NCI-H1417 (cell line): ENCODE measurements at places on chromosomes 3 and 15.

- DNase-seq = no peak
Observed at GRCh38 chr15:91889111-91889815, 35.8 kb downstream of the SLCO3A1 start.

- DNase-seq = no peak
Observed at GRCh38 chr3:197280156-197280555, 18.3 kb downstream of the DLG1 start.

DNA sequence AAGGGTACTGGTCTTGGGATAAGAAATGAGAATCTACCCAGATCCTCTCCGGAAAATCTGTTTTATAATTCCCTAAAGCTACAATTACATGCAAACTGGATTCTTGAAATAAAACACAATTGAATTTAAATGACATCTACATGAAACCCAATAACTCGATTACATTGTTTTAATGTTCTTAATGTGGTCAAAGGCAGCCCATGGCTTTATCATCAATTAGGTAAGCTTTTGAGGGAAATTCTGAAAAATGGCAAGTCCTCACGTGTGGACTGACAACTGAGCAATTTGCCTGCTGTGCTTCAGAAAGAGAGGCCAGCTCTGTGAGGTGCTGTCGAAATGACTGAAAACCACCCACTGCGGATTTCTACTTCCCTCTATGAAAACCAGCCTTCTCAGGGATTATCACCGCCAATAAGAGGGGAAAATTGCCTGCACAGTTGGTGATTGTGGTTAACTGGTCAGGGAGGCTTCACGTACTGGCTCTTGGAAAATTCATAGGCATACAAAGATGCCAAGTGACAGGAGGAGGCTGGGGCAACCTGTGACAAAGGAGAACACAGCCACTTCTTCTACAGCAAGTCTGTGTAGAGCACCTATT lies 200.8 kb upstream of the SLCO3A1 start:
- no peak for DNase-seq

- DNase-seq = no peak
Observed at GRCh38 chr3:186760141-186760833, 23.1 kb upstream of the EIF4A2 start.

- DNase-seq = no peak
Observed at GRCh38 chr3:11274566-11275142, 2.5 kb downstream of the ATG7 start.

DNA sequence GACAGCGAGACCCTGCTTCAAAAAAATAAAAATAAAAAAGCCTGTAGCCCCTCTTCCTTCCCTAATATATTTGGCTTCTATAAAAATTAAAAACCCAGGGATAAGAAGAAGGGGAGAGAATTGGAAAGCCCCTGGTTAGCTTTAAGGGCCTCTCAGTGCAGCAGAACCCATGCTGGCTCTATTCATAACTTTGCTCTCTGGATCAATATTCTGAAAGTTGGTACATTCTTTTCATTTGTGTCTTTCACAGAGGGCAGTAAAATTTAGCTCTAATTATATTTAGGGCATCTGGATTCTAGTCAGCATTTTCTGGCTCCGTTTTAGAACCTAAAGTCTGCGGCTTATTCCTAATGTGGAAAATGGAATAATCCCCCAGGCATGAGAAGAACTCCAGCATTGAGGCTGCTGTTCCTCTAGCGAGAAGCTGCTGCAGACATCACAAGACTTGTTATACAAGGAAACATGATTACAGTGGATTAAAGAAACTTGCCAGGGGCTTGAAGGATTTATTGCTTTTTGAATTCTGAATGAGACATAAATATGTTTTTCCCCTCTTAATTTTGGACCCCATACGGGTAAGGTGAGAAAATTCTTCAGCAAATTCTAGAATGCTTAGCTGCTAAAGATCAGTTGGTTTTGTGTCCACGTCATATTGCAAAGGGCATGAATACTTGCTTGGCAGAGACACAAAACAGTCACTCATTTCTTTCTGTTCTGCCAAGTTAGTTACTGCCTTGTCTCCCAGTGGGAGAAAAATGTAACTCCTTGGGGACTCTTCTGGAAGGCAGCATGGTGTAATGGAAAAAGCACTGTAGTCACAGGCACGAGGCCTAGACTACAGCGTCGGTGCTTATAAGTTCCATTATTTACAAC lies 177.7 kb downstream of the VGLL4 start:
- no peak for DNase-seq

GRCh38 chr3:23368731-23369130 lies 165.6 kb downstream of the UBE2E2 start:
- no peak for DNase-seq

GRCh38 chr15:28911310-28911931 lies 25.6 kb downstream of the APBA2 start:
- DNase-seq = no peak

DNA sequence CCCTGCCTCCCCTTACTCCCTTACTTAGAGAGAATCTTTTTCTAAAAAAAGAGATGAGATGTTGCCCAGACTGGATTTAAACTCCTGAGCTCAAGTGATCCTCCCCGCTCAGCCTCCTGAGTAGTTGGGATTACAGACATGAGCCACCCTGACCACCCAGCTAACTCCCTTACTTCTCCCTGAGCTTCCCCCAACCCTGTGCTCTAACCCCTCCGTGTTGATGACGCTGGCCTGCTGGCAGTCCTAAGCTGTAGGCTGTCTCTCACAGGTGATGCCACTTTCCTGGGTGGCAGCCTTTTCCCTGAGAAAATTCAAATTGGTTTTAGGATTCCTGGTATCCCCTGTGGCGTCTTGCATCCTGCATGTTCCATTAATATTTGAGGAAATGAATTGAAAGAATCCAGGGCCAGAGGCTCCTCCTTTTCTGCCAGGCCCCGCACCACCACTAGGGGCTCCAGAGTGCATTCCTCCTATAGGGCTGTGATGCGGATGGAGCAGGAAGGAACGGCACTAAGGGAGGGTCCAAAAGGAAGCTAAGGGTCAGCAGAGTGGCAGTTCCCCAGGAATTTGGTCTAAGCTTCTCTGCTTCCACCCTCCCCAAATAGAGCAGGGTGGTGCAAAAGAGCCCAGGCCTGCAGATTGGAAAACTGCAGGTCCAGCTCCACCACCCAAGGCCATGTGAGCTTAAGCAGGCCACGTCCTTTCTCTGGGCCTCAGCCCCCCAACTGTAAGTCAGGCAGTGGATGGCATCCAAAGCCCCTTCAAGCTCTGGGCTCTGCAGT lies 101.1 kb downstream of the DAPK2 start:
- peak; percentile 52 for DNase-seq

DNA sequence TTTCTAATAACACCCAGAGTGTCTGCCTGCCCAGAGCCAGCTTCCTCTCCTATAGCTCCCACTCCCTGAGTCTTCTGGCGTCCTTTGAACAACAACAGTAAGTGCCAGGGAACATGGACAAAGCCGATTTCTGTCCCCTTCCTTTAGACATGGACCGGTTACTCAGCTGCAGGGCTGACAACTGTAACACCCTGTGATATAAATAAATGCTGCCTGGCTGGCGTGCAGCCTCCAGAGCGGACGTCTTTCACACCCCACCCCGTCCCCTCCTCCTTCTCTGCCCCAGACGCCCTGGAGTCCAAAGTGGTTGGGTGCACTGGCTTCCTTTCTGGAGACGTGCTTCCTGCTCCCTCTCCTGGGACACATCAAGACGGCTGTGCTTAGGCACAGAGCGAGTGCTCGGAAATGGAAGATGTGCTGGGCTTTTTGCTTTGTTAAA lies 281.9 kb upstream of the LRRFIP2 start:
- DNase-seq = no peak

- no peak for DNase-seq
Observed at GRCh38 chr15:65732698-65733097, 59.4 kb downstream of the DENND4A start.

DNA sequence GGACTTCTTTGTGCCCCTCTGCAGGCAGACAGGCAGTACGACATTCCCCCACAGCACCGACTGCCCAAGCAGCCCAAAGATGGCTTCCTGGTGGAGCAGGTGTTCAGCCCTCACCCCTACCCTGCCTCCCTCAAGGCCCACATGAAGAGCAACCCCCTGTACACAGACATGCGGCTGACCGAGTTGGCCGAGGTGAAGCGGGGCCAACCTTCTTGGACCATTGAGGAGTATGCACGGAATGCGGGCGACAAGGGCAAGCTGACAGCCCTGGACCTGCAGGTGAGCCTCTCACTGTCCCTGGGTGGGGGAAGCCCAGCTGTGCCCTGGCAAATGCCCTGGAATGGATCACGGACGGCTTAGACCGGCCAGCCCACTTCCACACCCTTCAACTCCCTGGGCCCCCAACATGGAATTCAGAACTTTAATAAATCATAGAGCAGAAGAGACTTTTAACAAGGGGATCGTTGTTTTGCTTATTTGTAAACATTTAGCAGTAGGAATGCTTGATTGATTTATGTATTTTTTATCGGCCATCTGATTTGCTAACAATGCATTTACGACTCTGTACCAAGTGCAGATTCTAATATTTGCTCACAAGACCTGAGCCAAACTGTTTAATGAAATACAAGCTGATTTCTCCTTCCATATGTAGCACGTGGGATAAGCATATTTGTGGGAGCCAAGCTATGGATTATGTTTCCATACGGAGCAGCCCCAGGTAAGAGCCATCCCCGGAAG lies 31.1 kb downstream of the MINAR1 start:
- DNase-seq = no peak

DNA sequence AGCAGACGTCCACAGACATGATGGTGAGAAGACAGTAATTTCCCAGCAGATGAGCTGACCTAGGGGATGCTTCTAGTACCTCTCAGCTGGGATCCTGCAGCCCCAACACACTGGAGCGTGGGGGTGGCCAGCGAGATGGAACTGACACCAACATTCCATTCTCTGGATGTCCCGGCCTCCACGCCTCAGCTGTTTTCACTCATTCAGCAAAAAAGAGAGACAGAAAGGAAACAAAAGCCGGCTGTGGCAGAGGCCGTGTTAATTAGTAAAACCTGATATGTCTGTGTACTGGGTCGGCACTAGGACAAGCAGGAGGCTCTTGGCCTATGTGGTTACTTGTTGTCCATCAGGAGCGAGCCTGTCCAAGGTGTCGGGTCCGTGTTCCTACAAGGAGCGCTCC lies 82.6 kb upstream of the MYZAP start:
- DNase-seq = no peak

DNA sequence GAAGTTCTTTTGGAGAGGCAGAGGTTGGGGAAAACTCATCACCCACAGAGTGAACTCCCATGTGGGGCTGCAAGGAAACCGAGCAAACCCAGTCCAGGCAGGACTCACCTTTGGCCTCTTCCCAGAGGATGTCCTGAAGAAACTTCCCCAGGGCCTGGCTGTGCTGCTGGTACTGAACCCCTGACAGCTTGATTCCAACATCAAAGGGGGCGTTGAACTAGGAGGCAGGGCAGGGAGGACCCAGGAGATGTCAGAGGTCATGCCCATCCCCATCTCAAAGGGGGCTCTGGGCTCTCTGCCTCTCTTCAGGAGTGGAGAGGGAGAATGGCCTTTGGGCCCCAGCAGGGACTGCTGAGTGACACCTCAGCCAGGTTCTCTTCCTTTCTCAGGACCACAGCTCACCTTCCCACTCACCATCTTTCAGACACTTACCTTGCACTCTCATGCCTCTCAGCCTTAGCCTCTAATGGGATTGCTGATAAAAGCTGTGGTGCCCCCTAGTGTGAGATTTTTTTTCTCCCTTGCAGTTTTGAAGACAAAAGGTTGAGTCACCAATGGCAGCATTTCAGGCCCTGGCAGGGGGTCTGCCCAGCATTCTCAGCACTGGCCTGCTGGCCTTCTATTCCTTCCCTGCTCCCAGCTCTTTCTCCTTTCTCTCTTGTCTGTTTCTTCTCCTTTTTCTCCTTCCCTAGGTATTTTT lies 6.0 kb downstream of the GHRL start:
- DNase-seq = peak; percentile 82

DNA sequence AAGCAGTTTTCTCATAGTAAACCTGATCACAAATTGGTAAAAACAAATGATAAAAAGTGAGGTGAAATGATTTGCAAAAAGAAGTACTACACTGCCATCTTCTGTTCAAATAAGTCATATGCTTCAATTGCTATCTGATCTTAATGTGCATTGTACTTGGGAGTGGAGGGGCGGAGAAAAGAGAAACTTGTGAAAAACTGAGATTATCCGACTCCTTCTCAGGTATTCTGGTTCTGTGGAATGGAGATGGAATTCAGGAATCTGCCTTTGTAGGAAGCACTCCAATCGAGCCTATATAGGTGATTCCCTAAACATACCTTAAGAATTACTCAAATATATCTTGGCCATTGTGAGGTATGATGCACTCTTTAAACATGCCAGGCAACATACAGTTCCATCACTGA lies 180.6 kb downstream of the CHL1 start:
- peak; percentile 54 for DNase-seq

GRCh38 chr3:154304116-154304786 lies 20.0 kb downstream of the DHX36 start:
- no peak for DNase-seq

GRCh38 chr3:71881041-71881440 lies 96.1 kb upstream of the PROK2 start:
- DNase-seq = no peak

- no peak for DNase-seq
Observed at GRCh38 chr3:42756681-42757213, 16.3 kb downstream of the CCDC13 start.

- DNase-seq = no peak
Observed at GRCh38 chr3:167930453-167930852, 165.3 kb downstream of the GOLIM4 start.

GRCh38 chr3:170078620-170079281 lies 41.0 kb downstream of the GPR160 start:
- no peak for DNase-seq

GRCh38 chr3:51471775-51472652 lies 27.8 kb downstream of the DCAF1 start:
- no peak for DNase-seq

DNA sequence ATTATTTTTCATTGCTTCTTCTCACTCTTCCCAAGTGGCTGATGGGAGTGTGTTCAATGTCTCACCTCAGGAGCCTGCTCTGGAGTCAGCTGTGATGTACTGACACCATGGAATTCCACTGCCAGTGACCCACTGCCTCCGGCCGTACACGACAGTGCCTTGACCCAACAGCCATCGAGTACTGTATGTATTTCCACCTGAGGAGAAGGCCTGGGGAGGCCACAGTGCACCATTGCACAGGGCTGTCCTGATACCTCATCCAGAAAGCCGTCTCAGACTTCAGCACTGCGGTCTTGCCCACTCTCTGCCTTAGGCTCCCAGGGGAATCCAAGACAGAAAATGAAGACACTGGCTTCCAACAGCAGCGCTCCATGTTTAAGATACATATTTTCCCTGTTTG lies 51.4 kb upstream of the EIF1B start:
- DNase-seq = no peak

DNA sequence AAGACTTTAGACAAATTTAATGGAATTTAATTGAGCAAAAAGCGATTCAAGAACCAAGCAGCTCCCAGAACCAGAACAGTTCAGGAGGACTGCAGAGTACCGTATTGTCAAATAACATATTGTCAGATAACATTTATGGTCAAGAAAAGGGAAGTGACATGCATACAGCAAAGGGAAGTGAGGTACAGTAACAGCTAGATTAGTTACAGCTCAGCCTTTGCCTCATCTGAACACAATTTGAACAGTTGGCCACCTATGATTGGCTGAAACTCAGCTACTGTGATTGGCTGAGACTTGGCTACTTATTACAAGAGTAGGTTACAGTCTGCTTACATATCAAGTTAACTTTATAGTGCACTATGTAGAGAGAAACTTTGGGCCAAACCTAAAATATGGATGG lies 21.9 kb downstream of the ZFAND6 start:
- DNase-seq = no peak
